ENCODE measurements at places on chromosomes 5 and 9.

DNA sequence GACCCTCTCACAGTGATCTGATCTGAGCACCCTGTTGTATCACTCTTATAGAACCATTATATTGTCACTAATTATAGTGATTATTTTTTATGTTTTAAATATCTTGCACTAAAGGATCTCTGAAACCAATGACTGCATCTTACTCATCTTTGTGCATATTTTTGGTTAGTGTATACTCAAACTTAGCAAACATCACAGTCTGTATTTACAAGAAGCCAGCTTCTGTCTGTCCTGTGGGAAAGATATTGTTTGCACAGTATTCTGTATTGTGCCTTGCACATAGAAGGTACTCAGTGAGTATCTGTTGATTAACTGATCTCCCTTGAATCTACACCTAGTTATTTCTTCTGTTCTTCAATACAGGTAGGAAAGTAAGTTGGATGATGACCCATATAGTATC lies 131.5 kb downstream of the PAM start:
- DNase-seq, result no peak

DNA sequence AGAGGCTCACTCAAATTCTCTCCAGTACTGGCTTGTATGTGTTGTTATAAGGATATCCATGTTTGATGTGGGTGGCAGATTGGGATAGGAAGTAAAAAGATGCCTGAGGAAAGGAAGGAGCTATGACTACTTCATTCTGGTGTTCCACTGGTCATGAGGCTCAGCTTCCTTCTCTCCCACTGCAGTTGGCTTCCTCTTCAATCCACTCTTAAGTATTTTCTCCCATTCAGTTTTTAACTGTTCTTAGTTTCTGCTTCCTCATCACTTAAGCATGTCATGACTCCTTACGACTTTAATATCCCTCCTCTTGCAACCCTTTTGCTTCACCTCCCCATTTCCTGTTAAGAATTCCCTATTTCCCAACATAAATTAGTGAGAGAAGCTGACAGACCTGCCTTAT lies 81.1 kb downstream of the PJA2 start:
- no peak for DNase-seq

DNA sequence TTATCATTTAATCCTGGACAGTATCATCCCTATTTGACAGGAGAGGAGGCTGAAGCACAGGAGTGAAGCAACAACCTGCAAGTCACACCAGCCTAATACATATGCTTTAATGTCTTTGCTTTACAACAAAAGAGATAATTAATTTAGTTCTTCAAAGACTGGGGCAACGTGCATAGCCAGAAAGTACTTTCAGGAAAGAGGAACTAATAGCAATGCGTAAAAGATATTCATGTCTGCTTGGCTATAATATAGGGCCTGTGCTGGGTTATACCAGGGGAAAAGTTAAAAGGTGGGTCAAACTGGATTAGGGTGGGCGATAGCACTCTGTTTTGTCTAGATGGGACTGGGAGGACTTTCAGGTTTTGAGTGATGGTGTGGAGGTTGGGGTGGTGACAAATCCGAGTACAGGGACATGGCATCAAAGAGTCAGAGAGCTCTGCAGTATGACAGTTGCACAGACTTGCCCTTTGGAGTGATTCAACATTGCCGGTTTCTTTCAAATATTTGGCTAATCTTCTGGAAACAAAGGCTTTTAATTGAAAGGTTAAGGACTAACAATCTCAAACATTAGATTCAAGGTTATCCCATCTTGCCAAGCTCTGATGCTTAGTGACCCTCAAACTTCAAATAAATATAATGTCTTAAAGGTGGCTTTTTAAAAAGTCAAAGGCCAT lies 11.9 kb downstream of the DAB2 start:
- DNase-seq, result no peak

DNA sequence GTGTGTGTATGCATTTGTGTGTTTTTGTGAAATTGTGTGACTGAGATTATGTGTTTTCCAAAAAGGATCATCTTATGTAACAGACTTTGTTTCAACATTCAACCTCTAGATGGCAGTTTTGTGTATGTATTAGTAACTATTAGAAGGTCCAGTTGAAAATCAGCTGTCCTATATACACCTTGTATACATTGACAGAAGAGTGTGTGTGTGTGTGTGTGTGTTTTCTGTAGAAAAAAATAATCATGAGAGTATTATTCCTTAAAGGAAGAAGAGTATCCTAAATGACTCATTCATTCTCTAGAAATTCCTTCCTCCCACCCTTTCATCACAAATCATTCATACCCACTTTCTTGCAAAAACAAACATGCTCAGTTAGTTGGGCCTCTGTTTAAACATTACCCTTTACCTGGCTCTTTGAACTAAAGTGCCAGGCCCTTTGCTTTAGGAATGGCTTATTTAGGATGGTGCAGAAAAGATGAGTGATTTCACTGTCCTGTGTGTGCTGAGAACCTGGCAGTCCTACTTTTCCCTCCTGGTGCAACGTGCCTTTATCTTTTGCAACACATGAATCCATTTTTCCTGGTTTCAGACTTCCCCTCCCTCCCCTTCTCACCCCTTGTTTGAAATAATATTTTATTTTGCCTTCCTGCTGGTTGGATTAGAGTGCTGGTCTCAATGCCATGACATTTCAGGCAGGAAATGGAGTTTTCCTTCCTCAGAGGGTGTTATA lies 152.2 kb downstream of the ARHGAP26 start:
- DNase-seq, result peak; percentile 9

DNA sequence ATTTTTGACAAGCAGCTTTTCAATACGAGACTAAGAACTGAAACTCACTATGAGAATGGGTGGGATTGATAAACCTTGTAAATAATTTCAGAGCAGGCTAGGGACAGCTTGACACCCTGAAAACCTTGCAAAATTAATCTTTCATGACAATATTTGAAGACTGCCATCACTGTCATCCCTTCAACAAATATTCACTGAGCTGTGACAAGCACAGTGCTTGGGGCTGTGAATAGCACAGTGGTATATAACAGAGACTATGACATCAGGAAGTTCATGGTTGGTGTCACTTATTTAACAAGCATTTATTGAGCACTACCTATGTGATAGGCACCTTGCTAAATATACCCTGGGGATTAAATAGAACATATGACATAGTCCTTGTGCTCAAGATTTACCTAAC lies 741.0 kb upstream of the RIOK2 start:
- no peak for DNase-seq

- no peak for DNase-seq
These were observed 38.0 kb upstream of the TENT2 start for GRCh38 chr5:79573983-79574890.

- DNase-seq, result no peak
These were observed 1.6 kb downstream of the ECM2 start for GRCh38 chr9:92534204-92534603.

DNA sequence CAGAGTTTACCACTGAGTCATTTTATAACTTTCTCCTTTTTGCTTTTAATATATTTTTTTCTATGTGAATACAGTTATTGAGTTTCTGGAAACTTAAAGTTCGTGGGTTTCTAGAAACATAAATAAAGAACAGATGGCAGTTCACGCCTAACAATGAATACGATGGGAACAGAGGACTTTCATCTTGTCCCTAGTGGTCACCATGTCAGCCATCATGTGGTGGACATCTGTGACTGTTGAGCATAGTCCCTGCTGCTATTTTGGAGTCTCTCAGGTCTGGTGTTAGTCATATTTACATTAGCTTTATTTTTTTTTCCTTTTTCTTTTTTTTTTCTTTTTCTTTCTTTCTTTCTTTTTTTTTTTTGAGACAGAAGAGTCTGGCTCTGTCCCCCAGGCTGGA lies 85.3 kb downstream of the XRCC4 start:
- DNase-seq, result no peak

DNA sequence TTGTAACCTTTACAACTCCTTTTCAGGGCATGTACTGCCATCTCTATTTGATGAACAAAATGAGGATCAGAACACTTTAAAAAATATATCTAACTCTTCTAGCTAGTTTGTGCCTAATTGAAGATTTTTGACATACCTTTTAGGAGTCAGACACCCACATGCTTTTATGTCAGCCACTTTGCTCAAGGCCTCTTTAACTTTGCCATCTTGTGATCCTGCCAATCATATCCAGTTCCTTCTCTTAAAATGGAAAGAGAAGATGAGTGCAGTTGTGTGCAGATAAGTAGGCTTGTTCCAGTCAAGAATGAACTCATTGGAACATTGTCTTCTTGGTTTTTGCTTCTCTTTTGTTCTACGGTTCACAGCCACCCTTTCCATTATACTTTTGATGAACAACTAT lies 425.6 kb upstream of the TNC start:
- no peak for DNase-seq

- no peak for DNase-seq
These were observed 862.2 kb downstream of the DTWD2 start for GRCh38 chr5:118126159-118126558.

- DNase-seq, result no peak
These were observed 527 bp upstream of the SREK1 start for GRCh38 chr5:66143473-66144073.

- DNase-seq, result peak; percentile 26
These were observed 77.8 kb downstream of the FSTL4 start for GRCh38 chr5:133534566-133534965.

- DNase-seq, result no peak
These were observed 81.7 kb downstream of the MYO10 start for GRCh38 chr5:16854351-16854750.

- no peak for DNase-seq
These were observed 561.3 kb upstream of the WWC1 start for GRCh38 chr5:167730121-167730520.

GRCh38 chr9:16918920-16919319 lies 48.5 kb upstream of the BNC2 start:
- no peak for DNase-seq

- DNase-seq, result peak; percentile 96
These were observed 360.8 kb upstream of the PANK3 start for GRCh38 chr5:168939887-168940544.

GRCh38 chr5:97501965-97502305 lies 318.9 kb upstream of the RIOK2 start:
- DNase-seq, result no peak

- no peak for DNase-seq
These were observed 471.4 kb downstream of the MAN2A1 start for GRCh38 chr5:110161162-110161561.

- DNase-seq, result no peak
These were observed 72.7 kb upstream of the WWC1 start for GRCh38 chr5:168218746-168219145.

DNA sequence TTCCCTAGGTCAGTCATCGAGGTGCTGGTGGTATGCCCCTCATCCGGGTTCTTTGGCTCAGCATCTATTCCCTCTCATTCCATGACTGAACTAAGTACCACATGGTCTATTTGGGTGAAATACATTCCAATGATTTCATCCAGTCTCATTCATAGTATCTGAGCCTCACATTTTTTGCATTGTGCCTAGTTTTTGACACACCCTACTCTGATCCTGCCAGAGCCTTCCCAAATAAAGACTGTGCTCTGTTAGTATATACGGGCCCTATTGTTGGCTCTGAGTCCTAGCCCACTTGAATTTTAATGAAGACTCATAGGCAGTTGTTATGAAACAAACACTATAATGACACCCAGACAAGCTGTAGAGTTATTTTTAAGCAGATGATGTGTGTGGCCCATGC lies 740.7 kb downstream of the CETN3 start:
- no peak for DNase-seq

DNA sequence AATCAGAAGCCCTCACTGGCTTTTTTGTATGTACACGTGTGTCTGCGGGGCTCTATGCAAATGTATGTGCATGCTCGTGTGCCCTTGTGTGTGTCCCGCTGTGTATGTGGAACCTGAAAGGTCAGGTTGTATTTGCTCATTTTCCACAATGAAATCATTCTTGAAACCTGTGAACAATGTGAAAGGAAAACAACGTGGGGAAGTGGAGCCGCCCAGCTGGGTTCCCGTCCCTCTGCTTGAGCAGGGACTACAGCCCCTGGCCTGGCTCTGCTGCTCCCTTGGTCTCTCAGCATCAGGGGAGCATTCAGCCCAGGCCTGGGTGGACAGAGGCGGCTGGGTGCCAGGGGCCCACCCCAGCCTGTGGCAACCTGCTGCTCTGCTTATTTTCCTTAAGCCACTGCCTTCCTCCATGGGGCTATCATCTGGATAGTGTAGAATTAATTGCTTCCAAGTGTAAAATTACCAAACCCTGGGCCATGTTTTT lies 3.0 kb downstream of the ECSCR start:
- DNase-seq, result no peak

DNA sequence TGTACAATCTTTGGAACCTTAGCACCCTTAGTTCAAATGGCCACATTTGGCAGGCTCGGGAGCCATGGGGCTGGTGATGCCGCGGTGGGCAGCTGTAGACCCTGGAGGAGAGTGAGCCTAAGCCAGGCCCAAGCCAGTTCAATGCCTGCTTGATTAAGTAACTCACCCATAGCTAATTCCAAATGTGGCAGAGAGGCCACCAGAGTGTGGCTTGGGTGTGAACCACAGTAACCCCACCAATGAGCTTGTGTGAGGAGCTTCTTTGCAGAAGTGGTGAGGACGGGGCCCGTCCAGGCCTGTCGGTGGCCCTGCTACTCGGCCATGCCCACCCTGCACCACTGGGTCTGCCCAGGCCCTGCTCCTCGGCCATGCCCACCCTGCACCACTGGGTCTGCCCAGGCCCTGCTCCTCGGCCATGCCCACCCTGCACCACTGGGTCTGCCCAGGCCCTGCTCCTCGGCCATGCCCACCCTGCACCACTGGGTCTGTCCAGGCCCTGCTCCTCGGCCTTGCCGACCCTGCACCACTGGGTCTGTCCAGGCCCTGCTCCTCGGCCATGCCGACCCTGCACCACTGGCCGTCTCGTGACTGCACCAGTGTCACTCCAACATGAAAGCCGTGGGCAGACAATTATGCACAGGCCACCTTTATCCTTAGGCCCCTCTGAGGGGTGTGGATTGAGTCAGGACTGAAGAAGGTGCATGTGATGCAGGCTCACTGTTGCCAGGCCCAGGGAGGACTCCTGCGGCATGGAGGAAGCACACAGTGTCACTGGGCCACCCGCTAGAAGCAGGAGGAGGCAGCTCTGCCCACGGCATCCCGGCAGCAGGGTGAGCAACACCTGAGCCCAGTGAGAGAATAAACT lies 75.4 kb downstream of the MRPL36 start:
- no peak for DNase-seq

DNA sequence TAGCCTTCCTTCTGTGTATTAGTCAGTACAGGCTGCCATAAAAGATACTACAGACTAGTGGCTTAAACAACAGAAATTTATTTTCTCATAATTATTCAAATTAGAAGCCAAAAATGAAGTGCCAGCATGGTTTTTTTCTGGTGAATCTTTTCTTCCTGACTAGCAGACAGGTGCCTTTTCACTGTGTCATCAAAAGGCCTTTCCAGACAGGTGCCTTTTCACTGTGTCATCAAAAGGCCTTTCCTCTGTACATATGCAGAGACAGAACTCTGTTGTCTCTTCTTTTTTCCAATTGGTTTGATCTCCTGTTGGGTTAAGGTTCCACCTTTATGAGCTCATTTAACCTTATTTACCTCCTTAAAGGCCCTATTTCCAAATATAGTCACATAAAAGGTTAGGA lies 599.9 kb downstream of the ISL1 start:
- no peak for DNase-seq

DNA sequence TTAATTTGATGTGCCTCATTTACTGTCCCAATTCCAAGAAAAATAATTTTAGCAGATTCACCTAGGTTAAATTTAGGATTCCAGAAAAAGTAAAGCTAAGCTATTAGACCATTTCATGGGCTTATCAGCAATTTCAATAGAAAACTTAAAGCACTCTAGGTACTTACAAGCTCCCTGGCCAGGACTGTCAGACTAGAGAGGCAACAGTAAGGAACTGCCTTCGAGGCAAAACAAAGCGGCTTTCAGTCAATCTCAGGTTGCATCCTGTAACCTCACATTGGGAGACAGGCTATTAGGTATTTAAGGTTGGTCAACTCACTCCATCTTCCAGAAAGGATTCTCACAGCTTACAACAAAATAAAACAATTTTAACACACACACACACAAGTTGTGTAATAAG lies 48.7 kb upstream of the FSD1L start:
- DNase-seq, result no peak
